CD8-positive, alpha-beta memory T cell (primary cell): ENCODE measurements at places on chromosomes 5 and 9. TPM values are rescaled to one million over a fixed set of nuclear protein-coding genes. Genes with fewer than 3 reads are reported as not detected.

PPP3R2 gene
- not detected for total RNA-seq

ANXA1 gene
- 87.7 TPM for total RNA-seq

- DNase-seq = no peak
Observed at GRCh38 chr5:143601357-143601756, 197.9 kb upstream of the NR3C1 start.

- DNase-seq = no peak
Observed at GRCh38 chr9:98603821-98604383, 104.8 kb downstream of the GABBR2 start.

- DNase-seq = no peak
Observed at GRCh38 chr5:149265597-149265996, 6.1 kb upstream of the AFAP1L1 start.

GRCh38 chr5:3835811-3836210, 240.2 kb downstream of the IRX1 start:
- DNase-seq = no peak

DNA sequence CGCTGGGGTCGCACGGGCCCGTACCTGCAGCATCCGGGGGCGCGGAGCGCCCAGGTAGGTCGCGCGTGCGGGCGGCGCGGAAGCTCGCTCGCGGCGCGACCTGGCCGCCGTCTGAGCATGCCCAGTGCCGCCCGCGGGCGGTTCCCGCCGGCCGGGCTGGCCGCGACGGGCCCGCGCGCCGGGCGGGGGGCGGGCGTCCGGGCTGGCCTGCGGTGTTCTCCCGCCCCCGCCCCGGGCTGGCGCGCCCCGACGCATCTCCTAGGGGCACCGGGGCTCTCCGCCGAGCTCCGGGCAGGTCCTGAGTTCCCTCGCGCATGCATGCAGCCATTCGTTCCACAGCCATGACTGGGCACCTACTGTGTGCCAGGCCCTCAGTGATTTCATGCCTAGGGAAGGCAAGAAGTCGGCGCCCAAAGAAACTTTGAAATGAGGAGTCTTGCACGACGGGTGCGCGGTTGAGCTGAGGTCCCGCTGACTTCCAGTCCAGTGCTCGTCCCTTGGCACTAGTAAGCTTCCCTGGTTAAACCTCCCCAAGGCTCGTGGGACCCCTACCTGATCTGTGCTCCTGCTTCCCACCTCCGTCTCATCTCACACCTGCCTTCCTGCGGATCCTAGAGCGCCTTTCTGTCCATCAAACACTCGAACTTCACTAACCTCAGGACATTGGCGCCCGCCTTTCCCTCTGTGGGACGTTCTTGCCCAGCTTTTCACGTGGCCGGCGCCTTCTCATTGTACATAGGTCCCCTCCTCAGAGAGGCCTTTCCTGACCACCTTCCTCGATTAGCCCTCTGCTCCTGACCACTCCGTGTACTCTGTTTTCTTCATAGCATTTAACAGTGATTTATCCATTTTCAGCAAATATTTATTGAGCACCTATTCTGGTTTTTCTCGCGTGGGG, at the start of gene PTPN3:
Gene PTPN3, minus strand, starts transcription at position 113 of the 898 bp plus-strand sequence. CDS start 34,873 bp downstream, outside the sequence.
- DNase-seq = no peak

DNA sequence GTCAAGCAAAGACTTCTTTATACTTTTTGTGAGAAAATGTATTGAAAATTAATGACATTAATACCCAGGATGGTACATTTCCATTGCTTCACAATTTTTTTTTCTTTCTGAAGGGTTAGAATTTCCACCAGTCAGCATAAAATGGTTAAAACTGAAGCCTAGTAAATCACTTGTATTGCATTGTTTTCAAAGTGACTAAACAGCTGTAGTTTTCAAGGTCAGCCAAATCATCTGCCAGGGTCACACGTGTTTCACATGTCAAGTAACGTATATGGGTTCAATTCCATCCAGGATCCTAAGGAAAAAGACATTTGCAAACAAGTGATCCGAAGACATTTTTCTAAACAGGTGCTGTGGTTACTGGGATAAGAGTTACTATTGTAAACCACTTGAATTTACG, 574.2 kb downstream of the RAB3C start:
- DNase-seq = no peak

DNA sequence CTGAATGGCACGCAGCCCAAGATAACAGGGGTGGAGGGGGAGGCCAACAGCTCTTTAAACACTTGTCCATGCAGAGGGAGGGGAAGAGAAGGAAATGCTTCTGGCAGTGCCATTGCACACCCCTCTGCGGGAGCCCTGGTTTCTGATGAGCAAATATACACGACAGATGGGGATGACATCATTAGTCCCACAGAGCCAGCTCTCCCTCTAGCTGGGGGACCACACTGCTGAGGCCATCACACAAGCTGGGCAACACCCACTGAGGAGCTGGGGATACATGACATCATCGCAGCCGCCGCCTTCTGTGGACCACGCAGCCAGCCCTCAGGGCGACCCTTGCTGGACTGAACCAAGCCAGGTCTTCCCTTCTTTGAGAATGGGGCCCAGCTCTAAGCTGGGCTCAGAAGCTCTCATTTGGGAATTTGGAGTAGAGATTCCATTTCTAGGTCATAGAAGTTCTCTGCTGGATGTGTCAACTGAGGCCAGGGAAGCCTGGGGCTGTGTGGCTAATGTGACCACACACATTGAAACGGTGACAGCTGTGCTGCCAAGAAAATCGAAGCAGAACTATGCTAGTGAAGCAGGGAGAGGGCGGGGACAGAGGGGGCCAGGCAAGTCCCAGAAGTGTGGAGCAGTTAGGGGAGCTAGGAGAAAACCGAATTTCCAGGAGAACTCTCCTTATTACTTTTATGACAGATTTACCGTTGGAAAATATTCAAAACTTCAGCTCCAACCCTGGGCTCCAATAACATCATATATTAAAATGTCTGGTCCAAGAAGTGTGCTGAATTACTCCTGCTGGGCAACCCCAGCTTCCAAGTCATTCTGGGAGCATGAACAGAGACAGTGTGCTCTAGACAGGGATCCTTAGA, 79.5 kb downstream of the PRRT1B start:
- DNase-seq = no peak
